SHP77 (cell line): ENCODE measurements at places on chromosomes 11 and 22.

DNA sequence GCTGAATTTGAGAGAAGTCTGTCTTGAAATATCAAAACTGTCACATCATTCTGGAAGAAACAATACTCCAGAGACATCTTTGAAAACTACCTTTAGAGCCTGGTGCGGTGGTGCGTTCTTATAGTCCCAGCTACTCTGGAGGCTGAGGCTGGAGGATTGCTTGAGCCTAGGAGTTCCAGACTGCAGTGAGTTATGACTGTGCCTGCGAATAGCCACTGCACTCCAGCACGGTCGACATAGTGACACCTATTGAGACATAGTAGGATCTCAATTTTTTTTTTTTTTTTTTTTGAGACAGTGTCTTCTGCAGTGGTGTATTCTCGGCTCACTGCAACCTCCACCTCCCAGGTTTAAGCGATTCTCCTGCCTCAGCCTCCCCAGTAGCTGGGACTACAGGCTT lies 11.5 kb upstream of the AIFM3 start:
- DNase-seq, result no peak

DNA sequence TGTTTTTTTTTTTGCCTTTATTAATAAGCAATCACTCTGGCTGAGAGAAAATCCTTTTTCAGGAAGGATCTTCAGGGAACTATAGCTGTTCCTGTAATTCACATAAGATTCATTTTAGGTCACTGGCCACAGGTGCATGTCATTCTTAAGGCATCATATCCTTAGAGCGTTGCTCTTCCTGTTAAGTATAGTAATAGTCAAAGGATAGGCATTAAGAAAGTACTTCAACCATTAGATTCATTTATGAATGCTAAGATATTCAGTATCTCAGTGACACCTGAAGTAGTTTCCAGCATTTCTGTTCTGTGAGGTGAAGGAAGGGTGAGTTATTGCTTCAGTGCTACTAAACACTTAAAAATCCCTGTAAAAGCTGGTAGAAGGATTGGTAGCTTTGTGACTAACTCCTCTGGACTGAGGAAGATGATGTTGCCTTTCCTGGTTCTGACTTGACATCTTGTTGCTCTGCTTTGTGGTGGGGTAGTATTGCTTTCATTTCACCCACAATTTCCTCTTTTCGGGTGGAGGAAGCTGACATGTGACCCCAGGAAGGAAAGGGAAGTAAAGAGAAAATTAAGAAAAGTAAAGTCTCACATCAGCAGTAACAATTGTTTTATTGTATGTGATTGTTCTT lies 34.7 kb downstream of the RNF169 start:
- DNase-seq, result no peak

- DNase-seq, result no peak
Observed at GRCh38 chr22:49334976-49335375, 492.7 kb downstream of the BRD1 start.

DNA sequence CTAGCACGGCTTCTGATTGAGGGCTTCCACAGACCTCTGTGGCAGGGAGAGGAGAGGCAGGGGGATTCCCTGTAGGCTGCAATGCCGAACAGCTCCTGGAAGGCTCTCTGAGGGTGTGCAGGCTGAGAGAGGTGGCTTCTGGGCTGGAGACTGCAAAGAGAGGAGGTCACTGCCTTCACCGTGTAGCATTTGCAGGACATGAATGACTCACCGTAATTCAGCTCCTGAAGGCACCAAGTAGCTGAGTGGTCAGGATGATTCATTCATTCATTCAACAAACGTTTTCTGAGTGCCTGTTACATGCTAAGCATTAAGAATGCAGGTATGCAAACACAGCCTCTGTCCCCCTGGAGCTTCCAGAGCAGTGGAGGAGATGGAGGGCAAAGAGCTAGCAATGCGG lies 18.0 kb upstream of the EIF3D start:
- DNase-seq, result no peak

DNA sequence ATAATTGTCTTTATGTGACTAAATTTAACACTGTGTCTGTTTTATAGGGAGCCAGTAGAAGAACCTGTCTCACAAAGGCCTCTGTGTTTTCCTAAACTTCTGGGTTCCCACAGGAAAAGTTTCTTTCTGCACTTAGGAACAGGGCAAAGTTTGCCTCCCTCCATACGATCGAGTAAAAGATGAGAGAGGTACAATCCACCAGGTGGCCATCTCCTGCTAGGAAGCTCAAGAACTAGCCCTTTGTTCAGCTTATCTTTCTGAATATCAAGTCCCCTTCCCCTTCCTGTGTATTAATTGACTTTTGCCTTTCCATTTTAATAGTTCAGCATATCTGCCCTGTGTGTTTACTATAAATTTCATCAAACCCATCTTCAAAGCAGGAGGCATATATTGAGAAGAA lies 18.0 kb downstream of the CSNK2A3 start:
- DNase-seq, result no peak

DNA sequence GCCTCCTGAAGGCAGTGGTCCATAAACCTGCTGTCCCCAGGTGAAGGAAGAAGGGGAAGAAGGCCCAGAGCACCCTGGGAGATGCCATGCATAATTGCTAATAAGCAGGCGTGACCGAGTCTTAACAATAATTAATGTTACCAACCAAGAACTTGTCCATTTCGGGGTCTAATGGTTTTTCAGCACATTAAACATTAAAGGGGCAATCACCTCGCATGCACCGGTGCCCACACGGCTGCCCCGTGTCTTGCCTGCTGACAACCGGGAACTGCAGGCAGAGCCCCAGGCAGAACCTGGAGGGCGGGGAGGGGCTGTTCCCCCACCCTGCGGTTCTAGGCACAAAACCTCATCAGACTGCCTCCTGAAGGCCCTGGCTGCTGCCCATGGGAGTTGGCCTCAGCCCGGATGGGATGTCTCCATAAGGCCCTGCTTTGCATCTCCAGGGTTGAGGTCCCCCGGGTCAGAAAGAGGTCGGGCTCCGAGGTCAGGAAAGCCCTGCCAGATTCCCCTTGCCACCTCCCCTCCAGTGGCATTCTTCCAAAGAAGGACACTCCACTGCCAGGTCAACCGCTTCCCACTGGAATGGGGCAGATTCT lies 169.0 kb downstream of the BUD13 start:
- DNase-seq, result no peak

DNA sequence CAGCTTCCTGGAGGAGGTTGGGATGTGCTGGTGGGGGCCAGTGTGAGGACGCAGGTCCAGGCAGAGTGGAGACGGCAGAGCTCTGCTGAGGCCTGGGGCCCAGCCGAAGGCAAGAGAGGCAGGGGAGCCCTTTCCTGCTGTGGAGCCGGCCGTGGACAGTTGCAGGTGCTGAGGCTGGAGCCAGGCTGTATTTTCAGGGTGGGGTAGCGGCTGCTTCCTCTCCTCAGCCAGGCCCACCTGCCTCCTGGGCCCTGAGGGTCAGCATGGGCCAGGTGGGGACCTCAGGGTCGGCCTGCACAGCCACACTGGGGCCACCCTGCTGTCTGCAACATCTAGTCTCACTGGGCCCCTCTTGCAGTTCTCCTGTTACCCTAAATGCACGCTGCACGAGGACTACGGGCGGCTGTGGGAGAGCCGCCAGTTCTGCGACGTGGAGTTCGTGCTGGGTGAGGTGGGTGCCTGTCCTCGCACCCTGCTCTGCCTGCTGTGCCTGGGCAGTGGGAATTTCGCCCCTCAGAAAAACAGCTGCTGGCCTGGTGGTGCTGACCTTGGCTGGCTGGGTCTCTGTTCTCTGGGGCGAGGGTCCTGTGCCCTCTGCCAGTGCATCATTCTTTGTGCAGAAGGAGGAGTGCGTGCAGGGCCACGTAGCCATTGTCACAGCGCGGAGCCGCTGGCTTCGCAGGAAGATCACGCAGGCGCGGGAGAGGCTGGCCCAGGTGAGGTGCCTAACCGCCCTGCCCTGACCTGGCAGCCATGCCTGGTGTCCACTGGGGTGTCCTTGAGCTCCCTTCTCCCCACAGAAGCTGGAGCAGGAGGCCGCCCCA lies 8.4 kb downstream of the THAP7 start:
- DNase-seq, result no peak

GRCh38 chr22:27662359-27663301 lies 138.9 kb downstream of the MN1 start:
- no peak for DNase-seq

GRCh38 chr11:93188726-93189125 lies 9.1 kb downstream of the SLC36A4 start:
- DNase-seq, result no peak

DNA sequence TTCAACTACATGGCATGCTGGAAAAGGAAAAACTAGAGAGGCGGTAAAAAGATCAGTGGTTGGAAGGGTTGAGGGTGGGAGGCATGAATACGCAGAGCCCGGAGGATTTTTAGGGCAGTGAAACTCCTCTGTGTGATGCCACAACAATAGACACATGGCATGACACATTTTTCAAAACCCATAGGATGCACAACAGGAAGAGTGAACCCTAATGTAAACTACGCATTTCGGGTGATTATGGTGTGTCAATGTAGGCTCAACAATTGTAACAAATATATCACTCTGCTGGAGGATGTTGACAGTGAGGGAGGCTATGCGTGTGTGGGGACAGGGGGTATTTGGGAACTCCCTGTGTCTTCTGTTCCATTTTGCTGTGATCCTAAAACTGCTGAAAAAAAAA lies 15.7 kb upstream of the FAM83F start:
- no peak for DNase-seq

DNA sequence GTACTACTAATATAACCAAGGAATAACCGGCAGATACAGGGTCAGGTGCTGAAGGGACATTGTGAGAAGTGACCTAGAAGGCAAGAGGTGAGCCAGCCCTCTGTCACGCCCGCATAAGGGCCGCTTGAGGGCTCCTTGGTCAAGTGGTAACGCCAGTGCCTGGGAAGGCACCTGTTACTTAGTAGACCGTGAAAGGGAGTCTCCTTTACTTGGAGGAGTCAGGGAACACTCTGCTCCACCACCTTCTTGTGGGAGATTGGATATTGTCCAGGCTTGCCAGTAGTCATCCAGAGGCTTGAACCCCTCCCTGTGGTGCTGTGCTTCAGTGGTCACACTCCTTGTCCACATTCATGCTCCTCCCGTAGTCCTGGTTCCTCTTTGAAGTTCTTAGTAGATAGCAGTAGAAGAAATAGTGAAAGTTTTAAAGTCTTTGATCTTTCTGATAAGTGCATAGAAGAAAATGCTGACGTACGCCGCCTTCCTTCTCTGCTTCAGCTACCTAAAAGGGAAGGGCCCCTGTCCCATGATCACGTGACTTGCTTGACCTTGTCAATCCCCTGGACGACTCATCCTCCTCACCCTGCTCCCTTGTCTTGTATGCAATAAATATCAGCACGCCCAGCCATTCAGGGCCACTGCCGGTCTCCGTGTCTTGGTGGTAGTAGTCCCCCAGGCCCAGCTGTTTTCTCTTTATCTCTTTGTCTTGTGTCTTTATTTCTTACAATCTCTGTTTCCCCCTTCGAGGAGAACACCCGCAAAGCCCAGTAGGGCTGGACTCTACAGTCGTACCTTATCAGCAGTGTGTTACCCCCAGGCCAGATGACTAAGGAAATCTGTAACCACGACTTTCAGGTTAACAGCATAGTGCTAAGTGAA lies 6.1 kb downstream of the NUP50 start:
- no peak for DNase-seq

- peak; percentile 68 for DNase-seq
Observed at GRCh38 chr11:61700212-61700611, 20.0 kb downstream of the DAGLA start.

DNA sequence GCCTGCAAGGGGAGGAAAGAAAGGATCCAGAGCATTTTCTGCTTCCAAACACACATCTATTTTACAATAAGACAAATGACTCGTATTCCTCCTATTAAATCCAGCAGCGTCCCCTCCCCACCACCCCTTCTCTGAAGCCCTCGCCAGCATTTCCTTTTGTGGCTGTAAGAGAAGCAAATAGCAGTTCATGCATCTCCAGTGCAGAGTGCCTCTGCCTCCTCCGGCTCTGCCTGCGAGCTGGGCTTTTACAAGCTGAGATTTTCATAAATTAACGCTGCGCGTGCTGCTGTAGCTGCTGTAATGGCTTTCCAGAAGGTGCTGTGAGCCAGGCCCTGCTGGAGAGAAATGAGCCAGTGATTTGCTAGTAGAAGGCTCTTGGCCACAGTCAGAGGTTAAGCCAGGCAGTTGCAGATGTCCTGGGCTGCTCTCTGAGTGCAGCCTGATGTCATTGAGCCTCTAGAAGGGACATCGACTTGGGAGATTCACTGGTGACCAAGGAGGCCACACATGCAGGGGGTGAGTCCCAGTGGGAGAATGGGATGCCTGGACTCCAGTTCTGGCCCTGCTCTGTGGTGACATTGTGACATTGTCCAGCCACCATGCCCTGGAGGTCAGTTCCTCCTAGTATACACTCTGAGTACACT lies 134.5 kb upstream of the NAV2 start:
- DNase-seq, result peak; percentile 6

GRCh38 chr11:74923125-74923524 lies 25.8 kb downstream of the XRRA1 start:
- DNase-seq, result no peak

GRCh38 chr11:25628030-25628429 lies 703.9 kb upstream of the ANO3 start:
- DNase-seq, result no peak

DNA sequence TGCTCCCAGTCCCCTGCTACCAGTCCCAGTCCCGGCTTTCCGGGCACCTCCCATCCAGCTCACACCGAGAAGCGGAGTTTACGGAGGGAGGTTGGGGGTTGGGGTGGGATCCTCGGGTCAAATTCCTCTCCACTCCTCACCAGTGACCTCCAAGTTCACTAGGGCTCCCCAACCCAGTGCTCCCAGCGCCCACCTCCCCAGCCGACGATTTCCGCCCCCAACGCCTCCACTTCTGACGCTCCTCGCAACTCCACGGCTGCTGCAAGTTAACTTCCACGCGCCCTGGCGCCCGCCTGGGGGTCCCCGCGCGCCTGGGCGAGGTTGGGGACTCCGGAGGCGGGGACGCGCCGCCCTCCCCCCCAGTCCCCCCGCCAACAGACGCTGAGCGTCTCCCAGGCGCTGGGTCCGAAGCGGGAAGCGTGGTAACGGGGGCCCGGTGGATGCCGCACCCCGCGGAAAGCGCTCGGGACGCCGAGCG lies 526 bp downstream of the TPST2 start:
- DNase-seq, result no peak

GRCh38 chr11:47480762-47481161 lies 31.8 kb upstream of the RAPSN start:
- no peak for DNase-seq

- no peak for DNase-seq
Observed at GRCh38 chr11:79054636-79055035, 386.2 kb downstream of the TENM4 start.

DNA sequence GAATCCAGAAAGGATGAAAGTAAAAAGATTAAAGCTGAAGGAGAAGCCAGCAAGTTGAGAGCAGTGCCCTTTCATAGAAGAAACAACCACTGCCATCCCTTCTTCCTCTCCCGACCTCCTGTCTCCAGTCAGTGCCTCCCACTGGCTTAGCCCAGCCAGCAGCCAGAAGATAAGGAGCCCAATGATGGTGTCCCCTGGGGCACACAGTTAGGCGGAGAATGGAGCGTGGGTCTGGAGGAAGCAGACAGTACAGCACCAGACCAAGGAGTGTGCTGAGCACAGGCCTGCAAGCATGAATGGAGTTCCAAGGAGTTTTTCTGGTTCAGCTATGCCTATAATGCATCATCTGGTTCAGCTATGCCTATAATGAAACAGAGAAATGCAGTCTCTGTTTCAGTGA lies 54.3 kb upstream of the TNRC6B start:
- no peak for DNase-seq

- DNase-seq, result peak; percentile 22
Observed at GRCh38 chr11:120073196-120073595, 64.7 kb downstream of the TRIM29 start.

- DNase-seq, result peak; percentile 63
Observed at GRCh38 chr11:3840870-3841425, at the start of gene RHOG. TSS of gene RHOG (minus strand) at chr11:3840959. CDS start at chr11:3828138, 12,821 bp downstream.

- no peak for DNase-seq
Observed at GRCh38 chr11:125418396-125418795, 77.7 kb downstream of the FEZ1 start.
